Central memory CD4-positive, alpha-beta T cell (primary cell): ENCODE measurements at places on chromosomes 6 and 20.

DNA sequence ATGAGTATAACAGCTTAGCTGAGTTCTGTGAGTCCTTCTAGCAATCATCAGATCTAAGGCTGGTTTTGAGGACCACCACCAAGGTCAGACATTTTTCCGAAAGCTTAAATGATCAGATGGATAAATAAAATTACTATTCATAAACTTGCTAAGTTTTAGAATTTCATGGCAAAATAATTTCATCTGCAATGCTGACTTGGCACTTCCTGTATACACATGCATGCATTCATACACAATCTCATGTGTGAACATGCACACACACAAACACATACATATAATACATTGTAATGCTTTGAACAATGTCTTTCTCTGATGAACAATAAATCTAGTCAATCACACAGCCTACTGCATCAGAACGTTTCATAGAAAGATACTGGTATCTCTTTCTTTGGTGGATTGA is 1068.3 kb downstream of the HACE1 start:
- no peak for DNase-seq

DNA sequence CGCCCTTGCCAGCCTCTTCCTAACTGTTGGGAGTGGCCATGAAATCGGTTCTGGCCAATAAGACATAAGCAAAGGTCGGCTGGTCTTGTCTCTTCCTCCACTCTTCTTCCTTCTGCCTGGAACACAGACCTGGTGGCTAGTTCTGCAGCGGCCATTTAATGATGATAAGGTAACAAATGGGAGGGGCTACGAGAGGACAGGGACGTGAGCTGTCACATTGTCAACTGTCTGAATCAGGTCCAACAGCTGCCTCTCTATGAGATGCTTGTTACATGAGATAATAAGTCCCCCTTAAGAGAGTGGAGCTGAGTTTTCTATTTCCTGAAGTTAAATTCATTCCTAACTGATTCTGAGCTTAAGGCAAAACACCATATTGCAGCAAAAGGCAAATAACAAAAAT is 12.5 kb upstream of the TMEM242 start:
- DNase-seq: no peak

DNA sequence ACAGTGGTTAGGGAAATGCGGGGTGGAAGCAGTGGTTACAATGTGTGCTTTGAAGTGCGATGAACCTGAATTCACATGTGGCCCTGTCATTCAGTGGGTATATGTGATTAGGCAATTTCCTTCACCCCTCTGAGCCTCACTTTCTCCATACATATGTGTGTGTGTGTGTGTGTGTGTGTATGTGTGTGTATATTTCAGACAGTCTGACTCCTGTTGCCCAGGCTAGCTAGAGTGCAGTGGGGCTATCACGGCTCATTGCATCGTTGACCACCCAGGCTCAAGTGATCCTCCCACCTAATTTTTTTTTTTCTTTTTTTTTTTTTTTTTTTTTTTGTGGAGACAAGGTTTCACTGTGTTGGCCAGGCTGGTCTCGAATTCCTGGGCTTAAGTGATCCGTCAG is 6.3 kb downstream of the PPP1R14C start:
- DNase-seq: no peak

- peak; percentile 43 for DNase-seq
Measured at GRCh38 chr20:3238616-3239025, 369 bp downstream of the SLC4A11 start.
